ENCODE measurements at places on chromosomes 6 and 20.

- no peak for DNase-seq
These were observed 69.0 kb upstream of the CCN2 start for GRCh38 chr6:132020138-132020581.

DNA sequence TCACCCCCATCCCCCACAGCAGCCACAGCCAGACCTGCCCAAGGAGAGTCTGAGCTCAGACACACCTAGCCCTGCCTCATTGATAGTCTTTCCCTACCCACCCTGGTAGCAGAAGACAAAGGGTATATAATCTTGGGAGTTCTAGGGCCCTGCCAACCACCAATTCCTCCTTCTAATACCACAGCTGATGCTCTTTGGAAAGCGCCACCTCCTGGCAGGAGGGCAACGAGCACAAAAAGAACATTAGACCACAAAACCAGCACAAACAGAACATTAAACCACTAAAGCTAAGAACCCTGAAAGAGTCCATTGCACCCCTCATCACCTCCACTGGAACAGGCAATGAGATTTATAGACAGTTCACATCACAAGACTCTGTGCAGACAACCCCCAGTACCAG lies 195.8 kb upstream of the FUT9 start:
- no peak for DNase-seq

GRCh38 chr6:1076531-1077459 lies 235.1 kb upstream of the FOXQ1 start:
- no peak for DNase-seq

DNA sequence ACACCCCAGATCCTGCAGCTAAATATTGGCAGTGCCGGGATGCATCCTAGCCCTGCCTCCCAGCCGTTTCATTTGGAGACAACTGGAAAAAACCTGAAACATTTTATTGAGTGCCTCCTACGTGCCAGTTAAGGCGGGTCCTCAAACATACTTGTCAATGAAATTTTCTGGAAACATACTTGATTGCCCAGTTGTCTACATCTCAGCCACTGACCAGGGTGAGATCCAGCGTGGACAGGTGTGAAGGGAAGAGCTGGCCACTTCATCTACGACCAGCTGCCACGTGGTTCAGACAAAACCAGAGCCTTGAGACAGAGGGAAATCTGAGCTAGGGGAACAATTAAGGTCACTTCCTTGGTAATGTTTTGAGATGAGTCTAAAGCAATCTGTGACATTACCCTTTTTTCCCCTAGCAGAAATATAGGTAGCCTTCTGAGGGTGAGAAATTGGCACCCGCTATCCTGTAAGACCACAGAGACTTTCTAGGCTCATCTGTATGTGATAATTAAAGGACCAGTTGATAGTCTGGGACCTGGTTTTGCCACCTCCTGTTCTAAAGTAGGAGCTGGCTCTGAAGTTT lies 116.3 kb upstream of the MTHFD1L start:
- DNase-seq = no peak

DNA sequence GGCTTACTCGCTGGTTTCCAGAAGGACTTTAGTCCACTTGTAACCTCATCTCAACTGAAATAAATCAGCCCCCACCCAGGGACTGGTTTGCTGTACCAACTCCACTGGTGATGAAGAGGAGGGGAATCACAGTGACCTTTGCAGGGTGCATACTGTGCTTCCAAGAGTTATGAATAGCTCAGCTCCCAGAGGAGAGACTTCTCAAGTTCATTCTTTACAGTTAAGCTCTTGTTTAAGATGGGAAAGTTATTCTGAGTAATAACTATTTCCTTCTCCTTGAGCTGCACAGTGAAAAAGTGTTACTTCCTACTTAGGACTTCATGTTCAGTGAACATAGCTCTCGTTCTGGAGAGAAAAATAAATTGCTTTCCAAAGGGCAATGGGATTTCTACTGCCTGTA lies 166.5 kb upstream of the ECI2 start:
- peak; percentile 7 for DNase-seq

DNA sequence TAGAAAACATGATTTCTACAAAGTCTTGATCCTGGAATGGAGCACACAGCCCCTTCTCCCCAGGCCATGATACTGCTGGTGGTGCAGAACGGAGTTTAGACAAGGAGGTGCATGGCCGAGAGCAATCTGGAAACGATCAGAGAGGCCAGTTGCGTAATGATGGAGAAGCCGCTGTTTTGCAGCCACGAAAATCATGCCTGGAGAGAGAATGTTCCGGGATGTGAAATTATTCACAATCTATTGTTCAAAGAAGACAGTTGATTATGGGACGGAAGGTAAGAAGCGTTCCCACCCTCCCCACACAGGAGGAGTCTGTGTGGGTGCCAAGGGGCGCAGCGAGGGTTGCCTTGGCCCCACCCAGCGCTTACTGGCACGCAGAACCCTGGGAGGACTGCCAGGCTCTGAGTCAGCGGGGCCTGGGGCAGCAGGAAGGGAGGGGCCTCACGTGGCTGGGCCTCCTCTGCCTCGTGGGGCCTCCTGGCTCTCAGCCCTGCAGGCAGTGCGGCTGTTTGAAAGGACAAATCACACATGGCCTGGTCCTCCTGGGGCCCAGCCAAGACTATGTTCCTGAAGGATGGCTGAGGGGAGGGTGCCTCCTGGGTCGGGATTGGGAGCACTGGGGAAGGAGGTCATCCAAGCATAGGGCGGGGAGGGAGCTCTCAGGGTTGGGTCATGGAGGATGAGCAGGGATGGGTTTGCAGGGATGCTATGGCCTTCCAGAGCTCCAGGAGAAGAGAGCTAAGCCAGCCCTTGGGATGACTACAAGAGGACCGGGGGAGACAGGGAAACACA lies 8.7 kb upstream of the AP5S1 start:
- peak; percentile 81 for DNase-seq

GRCh38 chr6:87675004-87675681 lies 26.9 kb downstream of the AKIRIN2 start:
- DNase-seq = no peak

DNA sequence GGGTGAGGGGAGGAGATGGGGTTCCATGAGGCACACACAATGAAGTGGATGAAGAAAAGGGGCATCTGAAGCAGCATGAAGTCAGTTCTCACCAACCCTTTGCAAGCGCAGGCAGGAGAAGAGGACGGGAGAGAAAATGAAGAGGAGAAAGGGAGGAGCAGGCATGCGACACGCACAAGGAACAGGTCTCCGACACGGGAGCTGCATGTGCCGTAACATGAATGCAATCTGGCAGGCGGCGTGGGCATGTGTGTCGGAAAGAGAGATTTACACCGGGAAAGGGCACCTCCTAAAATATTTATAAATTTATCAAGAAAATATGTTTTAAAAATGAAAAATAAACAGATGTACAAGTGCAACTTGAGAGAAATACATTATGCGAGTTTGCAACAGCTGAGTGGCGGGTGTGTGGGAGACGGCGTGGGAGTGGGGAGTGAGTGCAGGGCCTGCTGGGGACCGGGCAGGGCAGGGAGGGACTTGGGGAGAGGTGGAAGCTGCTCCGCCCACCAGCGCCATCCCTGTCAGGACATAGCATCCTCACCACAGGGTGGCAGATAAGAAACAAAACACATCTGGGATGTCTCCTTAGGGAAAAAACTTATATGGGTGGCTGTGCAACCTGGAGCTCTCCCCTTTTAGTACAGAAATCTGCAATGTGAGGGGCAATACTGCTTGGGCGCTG lies 40.6 kb downstream of the GJA10 start:
- no peak for DNase-seq

DNA sequence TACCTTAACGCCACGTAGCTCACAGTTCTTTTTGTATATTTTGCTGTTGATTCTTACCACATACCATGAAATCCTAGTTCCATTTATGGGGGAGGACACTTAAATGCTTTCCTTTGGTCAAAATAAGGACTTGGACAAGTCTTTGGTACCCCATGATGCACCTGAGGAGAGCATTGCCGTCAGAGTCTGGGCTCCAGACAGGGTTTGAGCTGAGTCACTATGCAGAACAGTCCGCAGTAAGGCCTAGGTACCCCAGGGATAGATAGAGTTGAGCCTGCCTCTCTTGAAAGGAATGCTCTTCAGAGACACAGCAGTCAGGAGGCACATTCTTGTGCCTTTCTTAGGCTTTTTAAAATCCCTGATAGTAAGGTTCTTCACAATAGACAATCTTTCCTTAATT lies 6.0 kb downstream of the PARD6B start:
- DNase-seq = no peak

- DNase-seq = no peak
These were observed 147.2 kb upstream of the DST start for GRCh38 chr6:56789879-56790278.

GRCh38 chr6:158038291-158039177 lies 56.9 kb downstream of the SYNJ2 start:
- DNase-seq = no peak

GRCh38 chr6:149907317-149907716 lies 9.4 kb upstream of the RAET1E start:
- no peak for DNase-seq

GRCh38 chr6:69936674-69937363 lies 70.5 kb downstream of the COL19A1 start:
- DNase-seq = no peak

GRCh38 chr6:72446430-72446829 lies 175.4 kb upstream of the KCNQ5 start:
- DNase-seq = peak; percentile 21

- DNase-seq = no peak
These were observed 25.5 kb upstream of the ASXL1 start for GRCh38 chr20:32332614-32333013.

- no peak for DNase-seq
These were observed 26.8 kb upstream of the TNFAIP3 start for GRCh38 chr6:137840252-137840651.

GRCh38 chr6:45323656-45324224 lies 4.4 kb upstream of the RUNX2 start:
- peak; percentile 19 for DNase-seq
